ENCODE measurements at places on chromosomes 1 and 21.

GRCh38 chr1:192474080-192474683 is 101.4 kb upstream of the RGS1 start:
- no peak for DNase-seq

- DNase-seq = no peak
These were observed 115.7 kb upstream of the CACYBP start for GRCh38 chr1:174884038-174884437.

- no peak for DNase-seq
These were observed 35.7 kb upstream of the MTR start for GRCh38 chr1:236759252-236759859.

DNA sequence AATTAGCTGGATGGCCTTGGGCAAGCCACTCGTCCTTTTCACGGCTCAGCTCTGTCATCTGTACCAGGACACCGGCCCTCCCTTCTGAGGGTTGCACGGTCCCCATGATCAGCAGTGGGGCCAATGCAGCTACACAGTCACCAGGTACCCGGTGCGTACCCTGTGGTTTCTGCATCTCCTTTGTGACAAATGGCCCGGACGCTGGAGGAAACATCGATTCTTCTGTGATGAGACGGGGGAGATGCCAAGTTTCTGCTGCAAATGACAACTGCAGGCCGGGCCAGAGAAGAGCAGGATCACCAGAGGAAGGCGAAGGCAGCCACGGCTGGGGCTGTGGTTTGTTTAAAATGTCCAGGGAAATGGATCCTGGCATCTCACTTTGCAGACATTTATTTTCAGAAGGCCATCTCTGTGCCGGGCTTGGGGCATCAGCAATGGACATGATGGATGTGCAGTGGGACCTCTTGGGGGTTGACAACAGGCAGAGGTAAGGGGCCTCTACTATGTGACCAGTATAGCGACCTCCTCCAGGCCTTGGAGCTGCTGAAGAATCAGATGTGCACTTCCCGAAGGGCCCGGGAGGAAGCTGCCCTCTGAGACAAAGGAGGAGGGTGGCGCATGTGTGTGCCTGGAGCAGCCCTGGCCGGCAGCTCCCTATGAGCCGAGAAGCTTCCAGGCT is 221.9 kb upstream of the C1orf174 start:
- DNase-seq = no peak

GRCh38 chr1:31837451-31838158 is 21.8 kb upstream of the SPOCD1 start:
- no peak for DNase-seq

DNA sequence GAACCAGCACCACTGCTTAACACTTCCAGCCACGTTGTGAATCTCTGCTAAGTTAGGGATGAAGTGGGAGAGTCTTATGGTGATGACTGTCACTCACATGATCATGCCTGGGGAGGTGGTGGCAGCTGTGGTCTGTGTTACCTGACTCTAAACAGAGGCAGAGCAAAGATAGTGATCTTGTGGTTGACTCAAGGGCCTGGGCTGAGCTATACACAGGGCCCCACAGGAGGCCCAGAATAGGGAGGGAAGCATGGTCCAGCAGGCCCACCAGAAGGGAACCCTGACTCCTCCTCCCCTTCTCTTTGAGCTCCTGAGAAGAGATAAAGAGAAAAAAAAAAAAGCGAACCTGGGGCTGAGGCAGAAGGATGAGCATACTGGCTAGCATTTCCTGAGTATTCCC is 55.0 kb downstream of the PLXNA2 start:
- DNase-seq = no peak

DNA sequence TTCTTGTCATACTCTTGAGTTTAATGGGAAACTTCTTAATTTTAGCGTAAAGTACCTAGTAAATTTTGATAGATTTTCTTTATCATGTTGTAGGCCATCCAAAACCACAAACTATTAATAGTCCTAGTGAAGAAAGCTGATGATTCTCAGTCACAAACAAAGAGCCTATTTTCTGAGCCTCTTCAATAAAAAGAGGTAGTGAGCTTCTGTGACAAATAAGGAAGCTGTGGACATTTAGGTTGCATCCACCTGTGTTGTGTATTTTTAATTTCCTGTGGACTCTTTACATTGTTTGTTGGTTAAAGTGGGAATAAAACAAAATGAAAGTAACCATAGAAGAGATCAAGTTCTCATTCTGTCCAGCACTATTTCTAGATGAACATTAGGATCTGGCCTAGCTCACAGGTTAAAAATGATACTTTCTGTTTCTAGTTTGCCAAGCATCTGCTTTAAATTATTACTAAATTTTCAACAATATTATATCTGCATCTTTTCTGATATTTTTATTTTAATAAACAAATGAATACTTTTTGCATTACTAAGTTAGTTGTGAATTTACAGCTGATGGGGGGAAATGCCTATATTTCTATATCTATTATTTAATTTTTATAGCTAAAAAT is 702.2 kb upstream of the ADGRL4 start:
- DNase-seq = no peak

DNA sequence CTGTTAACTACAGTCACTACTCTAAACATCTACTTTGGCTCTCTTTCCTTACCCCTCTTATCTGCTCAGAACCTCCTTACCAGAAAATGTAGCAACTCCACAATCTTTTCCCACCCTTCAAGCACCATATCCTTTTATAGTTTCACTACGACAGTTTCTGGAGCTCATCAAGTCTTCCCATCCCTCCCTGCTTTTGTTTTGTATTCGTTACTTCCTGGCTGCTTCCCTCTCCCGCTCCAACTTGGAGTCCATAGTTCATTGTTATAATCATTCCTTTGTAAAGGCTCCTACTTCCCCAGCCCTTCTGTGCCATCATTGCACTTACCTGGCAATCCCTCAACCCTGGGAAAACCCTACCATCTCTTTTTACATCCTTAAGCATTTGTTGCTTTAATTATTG is 18.0 kb downstream of the MPZL1 start:
- no peak for DNase-seq

GRCh38 chr1:42837709-42838108 is 8.7 kb upstream of the ZNF691 start:
- no peak for DNase-seq

DNA sequence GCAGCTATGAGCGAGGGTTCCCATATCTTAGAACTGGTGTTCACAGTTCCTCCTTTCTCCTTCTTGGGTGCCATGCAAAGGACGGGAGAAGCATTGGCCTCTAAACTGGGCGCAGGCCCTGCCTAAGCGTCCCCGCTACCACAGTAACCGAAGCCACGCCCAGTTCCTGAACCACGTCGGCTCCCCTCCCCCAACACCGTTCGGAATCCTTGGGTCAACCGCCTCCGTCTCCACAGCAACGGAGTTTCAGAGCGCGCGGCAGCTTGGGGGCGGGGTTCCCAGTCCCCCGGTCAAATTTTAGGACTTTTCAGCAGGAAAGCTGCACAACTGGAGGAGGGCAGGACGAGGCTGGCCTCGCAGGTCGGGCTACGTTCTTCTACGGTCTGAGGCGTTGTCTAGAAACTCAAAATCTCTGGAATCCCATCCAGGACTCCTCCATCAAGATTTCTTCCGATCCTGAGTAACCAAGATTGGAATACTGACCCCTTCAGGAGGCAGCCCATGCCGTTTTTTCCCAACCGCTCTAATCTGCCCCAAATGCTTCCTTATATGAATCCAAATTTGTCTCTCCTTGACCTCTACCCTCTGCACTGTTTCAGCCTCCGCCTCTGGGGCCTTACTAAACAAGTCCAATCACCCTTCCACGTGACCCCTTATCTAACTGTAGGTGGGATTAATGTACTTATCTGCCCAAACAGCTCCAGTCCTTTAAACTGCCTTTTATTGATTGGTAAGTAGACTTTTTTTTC is at the start of gene SPAG17:
SPAG17 (minus strand) TSS at position 145 of the 749 bp plus-strand sequence; CDS start at position 74, 71 bp downstream.
- no peak for DNase-seq

- no peak for DNase-seq
These were observed 492 bp upstream of the COLGALT2 start for GRCh38 chr1:184037849-184038591.

- DNase-seq = no peak
These were observed 23.6 kb upstream of the PKP1 start for GRCh38 chr1:201259476-201260235.

GRCh38 chr1:193479187-193479586 is 292.8 kb upstream of the B3GALT2 start:
- no peak for DNase-seq

- no peak for DNase-seq
These were observed 1.2 kb downstream of the PKN2 start for GRCh38 chr1:88685259-88685620.

GRCh38 chr21:20639026-20639425 is 359.2 kb upstream of the NCAM2 start:
- DNase-seq = no peak

- DNase-seq = no peak
These were observed 1.2 kb upstream of the LUZP1 start for GRCh38 chr1:23169727-23170335.

DNA sequence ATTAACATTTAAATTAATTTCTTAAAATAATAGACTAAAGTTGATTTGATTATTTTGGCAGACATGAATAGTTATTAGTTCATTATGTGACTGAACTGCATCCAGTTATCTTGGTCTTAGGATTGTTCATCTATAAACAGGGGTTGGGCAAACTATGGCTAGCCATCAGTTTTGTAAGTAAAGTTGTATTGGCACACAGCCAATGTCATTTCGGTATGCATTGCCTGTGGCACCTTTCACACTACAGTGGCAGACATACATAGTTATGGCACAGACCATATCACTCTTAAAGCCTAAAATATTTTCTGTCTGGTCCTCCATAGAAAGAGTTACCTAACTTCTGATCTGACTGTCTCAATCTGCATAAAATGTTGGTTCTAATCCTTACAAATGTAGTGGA is 27.2 kb downstream of the ADGRL2 start:
- no peak for DNase-seq

DNA sequence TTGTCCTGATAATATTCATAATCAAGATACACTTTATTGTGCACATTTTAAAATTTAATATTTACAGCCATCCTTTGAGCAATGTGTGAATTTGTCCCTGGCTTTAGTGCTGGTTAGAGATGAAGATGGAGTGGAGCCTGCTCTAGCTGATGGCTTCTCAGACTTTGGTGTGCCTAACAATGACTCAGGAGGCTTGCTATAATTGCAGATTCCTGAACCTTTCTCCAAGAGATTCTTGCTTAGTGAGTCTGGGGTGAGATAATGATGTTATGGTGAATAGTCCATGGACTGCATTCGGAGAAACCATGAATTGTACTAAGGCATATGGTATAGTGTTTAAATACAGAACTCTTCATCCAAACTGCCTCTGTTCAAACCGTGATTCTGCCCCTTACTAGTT is 307.1 kb downstream of the PAPPA2 start:
- no peak for DNase-seq

DNA sequence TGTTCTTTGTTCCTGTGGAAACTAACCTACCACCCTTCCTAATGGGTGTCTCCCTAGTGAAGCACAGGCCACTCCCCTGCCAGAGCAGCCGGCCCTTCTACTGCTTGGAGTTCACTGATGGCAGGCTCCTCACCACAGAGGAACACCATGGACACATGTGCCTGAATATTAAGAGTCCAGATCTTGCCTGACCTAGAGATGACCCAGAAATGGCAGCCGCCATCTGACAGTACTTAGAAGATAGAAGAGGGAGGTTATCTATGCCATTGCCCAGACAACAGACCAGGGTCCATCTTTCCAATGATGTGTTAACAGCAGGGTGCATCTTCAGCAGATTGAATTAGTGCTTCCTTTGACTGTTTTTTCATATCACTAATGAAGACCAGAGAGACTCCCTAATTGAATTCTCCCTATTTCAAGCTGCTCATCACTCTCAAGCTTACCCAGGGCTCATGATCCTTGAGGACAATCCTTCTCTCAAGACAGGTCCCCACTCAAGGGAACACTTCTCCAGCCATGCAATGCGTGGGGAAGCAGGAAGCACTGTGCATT is 59.8 kb downstream of the PLEKHA6 start:
- no peak for DNase-seq

DNA sequence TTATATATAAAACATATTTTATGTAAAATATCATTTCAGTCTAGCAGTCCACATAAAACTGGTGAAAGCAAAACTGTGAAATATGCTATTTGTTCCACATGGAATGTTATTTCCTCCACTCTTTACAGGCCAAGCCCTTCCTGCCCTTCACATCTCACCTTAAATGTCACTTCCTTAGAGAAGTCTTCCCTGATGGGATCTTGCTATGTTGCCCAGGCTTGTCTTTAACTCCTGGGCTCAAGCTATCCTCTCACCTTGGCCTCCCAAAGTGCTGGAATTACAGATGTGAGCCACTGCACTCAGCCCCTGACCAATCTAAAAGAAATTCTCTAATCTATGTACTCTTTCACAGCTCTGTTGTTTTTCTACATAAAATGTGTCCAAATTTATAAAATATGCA is 2.3 kb upstream of the GPR161 start:
- no peak for DNase-seq

DNA sequence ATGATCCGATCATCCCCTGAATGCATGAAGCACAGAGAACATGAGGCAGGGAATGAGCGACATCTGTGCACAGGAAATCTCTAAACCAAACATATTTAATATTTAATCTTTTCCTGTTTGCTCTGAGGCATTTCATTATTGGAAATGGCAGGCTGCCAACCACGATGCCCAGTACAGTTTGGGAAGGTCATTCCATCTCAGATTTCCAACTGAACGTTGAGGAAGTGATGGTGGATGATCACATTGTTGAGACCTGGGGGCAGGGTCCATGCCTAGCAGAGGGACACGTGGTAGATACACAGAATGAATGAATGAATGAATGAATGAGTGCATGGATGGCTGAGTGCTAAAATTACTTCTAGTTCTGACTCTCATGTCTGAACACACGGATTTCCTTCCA is 15.9 kb upstream of the FASLG start:
- no peak for DNase-seq

DNA sequence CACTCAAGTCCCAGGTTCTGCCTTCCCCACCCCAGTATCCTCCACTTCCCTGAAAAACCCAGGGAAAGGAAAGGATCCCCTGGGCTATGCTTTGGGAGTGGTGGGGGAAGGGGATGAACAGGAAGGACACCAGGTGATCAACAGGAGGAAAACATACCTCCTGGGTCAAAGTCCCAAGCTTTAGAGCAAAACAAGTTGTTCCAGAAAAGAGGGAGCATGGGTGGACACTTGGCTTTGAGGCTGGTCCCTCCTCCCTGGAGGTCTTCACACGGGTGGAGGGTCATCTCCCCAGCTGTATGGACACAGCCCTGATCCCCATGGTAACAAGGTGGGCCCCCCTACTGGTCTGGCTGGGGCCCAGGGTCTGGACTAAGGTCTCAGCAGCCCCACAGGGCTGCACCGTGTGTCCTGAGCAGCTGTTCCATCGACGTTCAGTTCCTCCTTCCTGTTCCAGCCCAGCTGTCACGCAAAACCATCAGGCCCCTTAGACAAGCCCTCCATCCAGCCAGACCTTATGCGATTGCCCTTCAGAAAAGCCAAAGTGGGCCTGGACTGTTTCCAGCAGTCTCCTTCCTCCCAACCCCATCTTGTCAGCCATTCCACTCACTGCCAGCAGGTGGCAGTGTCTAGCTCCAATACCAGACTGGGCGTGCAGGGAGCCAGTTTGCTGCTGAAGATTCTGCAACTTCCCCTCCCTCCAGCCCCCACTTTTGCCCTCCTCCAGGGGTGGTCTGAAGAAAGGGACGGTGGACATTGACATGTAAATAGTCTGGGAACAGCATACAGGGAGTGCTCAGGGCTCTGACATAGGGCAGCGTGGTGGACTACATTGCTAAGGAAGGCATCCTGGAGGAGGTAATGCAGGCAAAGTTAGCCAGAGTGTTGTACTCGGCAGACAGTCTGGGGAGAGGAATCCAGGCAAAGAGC is 2.9 kb upstream of the PDZK1IP1 start:
- no peak for DNase-seq

- no peak for DNase-seq
These were observed 13.0 kb downstream of the WNT9A start for GRCh38 chr1:227934476-227935313.

Measured in stimulated activated CD4-positive, alpha-beta T cell treated with anti-CD3 and anti-CD28 coated beads, Interleukin-1b, Interleukin-23, amount 100 ng/mL, for 1 hour (primary cell).